B cell (primary cell): ENCODE measurements at places on chromosomes 2 and 18. TPM values are rescaled to one million over a fixed set of nuclear protein-coding genes. Genes with fewer than 3 reads are reported as not detected.

DNA sequence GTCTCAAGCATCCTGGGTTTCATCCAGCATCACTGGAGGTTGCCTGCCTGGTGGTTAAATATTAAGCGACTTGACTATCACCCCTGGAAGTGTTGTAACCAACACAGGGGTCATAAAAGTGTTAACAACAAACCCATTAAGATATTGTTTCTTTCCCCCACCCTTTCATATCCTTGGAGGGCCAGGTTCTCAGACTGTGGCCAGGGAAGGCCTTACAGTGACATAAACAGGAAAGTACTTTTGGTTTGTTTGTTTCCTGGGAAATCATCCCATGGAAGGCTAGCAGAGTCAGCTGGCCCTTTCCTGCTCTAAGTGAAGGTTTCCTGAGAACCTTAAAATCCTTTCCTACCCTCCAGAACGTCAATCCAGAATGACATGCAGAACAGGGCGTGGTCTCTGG, 160.9 kb downstream of the CLIP4 start:
- no peak for DNase-seq

DNA sequence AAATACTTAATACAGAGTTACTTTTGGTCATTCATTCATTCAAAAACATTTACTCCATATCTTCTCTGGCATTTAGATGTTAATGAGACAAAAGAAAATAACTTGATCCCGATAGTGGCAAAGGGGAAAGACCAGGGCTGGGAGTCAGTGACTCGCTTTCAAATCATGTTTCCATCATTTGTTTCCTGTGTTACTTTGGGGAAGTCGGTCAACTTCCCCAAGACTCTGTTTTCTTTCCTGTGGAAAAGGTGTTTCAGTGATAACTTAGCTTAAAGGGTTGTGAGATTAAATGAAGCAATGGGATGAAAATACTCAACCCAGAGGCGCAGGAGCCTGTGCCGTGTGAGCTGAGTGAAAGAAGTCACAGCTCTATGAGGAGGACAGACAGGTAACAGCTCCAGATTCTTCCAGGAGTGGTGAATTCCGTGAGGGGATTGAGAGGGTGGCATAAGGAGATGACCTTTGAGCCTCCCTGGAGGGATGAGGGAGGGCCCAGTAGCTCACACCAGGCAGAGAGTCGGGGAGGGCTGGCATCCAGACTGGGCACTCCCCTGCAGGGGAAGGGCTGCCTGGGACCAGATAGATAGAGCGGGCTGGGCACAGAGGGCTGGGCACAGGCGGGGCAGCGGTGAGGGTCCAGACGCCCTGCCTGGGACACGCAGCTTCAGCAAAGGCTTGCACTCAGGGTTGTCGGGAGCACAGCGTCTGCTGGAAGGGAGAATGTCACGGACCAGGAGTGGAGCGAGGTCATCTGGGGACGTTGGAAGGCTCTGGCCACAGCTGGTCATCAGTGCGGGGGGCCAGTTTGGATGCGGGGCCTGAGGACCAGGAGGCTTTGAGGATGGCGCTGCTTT, 70.1 kb downstream of the TSHZ1 start:
- DNase-seq: no peak

DNA sequence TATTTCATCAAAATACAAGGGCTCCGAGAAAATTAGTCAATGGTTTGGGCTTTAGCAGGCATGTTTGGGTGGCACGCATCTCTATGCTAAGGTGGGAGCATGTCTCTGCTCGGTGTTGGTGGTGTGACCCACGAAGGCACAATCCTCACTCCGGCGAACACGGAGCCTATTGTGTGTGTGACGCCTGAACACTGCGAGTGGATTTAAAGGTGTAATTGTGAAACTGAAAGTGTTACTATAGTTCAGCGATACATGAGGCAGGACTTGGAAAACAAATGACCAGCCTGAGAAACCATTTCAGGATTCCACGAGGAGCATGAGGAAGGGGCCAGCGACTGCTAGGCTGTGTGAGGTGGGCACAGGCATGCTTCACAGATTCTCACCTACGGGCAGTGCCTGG, 41.7 kb upstream of the LDLRAD4 start:
- DNase-seq: no peak

DNA sequence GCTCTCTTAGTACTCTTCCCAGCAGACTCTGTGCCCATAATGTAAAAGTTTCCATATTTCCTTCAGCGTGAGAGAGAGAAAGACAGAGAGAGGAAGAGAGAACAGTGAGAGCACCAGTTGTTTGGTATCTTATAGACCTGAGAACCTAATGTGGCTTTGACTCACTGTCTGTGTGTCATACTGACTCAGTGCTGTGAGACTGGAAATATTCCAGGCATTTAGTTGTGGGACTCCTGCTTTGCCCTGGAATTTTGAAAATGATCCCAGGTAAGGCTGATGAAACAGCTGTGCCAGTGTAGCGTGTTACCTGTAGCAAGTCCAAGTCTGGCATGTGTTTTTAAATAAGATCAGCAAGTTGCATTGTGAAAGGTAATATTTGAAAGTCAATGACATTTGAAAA, 87.9 kb upstream of the KCNH7 start:
- no peak for DNase-seq

Gene ANKRD30BL
- not detected in 2 replicates for total RNA-seq

Gene CHRNG
- total RNA-seq: not detected in 2 replicates

Gene STPG4
- 0.79 and 0.90 TPM in 2 replicates for total RNA-seq

Gene C1QL2
- not detected in 2 replicates for total RNA-seq
